ENCODE measurements at places on chromosomes 11 and 22.

DNA sequence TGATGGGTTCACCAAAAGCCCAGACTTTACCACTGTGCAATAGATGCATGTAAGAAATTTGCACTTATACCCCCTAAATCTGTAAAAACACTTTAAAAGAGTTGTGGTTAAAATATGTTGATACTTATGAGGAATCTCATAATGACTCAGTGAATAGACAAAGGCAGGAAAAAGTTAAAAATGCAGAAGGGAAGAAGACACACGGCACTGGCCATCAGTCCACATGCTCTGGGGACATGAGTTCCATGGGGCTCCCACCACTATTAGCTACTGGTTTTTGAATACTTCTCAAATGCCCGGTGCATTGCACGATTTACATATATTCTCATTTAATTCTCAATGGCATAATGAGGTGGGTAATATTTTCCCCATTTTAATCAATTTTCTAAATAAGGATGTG lies 59.3 kb upstream of the BLID start:
- no peak for DNase-seq

- DNase-seq, result no peak
Observed at GRCh38 chr11:44313761-44314489, 4.0 kb upstream of the ALX4 start.

GRCh38 chr11:120357620-120358019 lies 21.4 kb downstream of the ARHGEF12 start:
- no peak for DNase-seq

- no peak for DNase-seq
Observed at GRCh38 chr11:2976294-2977063, 15.7 kb downstream of the NAP1L4 start.

- DNase-seq, result no peak
Observed at GRCh38 chr11:76455931-76456330, 11.1 kb downstream of the EMSY start.

Data from iPS-NIHi11 (cell line).